G401 (cell line): ENCODE measurements at places on chromosomes 1 and 21. TPM values are rescaled to one million over a fixed set of nuclear protein-coding genes. Genes with fewer than 3 reads are reported as not detected.

Gene TSPAN2
- total RNA-seq = not detected in 2 replicates

Gene RAB13
- total RNA-seq = 18.5 and 23.4 TPM in 2 replicates

Gene DOCK7
- 24.7 and 105 TPM in 2 replicates for total RNA-seq

Gene FMO1
- 83.2 and 83.8 TPM in 2 replicates for total RNA-seq

Gene C1orf94
- total RNA-seq = not detected in 2 replicates

Gene VSIG8
- total RNA-seq = not detected in 2 replicates

Gene KRTAP13-2
- not detected in 2 replicates for total RNA-seq

Gene TMPRSS3
- not detected in 2 replicates for total RNA-seq

GRCh38 chr1:105137543-105138457 is 1388.1 kb downstream of the AMY1C start:
- peak; percentile 6 for DNase-seq

DNA sequence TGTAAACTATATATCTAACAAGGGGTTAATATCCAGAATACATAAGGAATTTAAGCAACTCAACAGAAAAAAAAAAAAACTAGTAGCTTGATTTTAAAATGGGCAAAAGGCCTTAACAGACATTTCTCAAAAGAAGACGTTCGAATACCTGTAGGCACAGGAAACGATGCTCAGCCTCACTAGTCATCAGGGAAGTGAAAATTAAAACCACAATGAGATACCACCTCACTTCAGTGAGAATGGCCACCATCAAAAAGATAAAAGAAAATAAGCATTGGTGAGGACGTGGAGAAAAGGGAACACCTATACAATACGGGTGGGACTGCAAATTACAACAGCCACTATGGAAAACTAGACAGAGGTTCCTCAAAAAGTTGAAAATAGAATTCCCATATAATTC is 37.3 kb downstream of the NPHP4 start:
- DNase-seq = no peak

DNA sequence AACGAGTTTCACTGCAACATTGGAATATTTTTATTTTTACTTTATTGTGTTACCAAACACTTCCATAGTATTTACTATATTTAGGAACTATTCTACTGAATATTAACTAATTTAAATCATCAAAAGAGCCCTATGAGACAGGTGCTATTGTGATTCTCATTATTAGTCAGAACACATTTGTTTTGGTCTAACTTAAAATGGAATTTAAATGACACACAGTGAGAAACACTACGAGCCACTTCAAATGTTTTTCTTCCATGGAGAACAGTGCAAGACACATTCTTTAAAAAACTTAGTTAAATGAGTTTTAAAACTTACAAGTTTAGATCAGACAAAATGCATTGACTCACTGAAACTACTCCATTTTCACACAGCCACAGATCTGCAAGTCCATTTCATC is 6.6 kb upstream of the TRAF3IP3 start:
- no peak for DNase-seq

- no peak for DNase-seq
Measured at GRCh38 chr1:176989754-176990153, 174.8 kb downstream of the ASTN1 start.

DNA sequence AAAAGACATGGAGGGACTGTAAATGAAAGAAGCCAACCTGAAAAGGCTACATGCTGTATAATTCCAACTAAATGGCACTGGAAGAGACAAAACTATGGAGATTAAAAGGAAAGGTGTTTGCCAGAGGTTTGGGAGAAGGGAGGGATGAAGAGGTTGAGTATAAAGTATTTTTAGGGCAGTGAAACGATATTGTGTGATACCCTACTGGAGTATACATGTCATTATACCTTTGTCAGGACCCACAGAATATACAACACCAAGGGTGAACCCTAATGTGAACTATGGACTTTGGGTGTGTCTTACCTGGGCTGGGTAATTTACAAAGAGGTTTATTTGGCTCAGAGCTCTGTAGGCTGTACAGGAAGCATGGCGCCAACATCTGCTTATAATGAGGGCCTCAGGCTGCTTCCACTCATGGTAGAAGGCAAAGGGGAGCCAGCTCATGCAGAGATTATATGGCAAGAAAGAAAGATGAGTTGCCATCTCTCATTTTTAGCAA is 73.4 kb downstream of the CD2 start:
- no peak for DNase-seq

DNA sequence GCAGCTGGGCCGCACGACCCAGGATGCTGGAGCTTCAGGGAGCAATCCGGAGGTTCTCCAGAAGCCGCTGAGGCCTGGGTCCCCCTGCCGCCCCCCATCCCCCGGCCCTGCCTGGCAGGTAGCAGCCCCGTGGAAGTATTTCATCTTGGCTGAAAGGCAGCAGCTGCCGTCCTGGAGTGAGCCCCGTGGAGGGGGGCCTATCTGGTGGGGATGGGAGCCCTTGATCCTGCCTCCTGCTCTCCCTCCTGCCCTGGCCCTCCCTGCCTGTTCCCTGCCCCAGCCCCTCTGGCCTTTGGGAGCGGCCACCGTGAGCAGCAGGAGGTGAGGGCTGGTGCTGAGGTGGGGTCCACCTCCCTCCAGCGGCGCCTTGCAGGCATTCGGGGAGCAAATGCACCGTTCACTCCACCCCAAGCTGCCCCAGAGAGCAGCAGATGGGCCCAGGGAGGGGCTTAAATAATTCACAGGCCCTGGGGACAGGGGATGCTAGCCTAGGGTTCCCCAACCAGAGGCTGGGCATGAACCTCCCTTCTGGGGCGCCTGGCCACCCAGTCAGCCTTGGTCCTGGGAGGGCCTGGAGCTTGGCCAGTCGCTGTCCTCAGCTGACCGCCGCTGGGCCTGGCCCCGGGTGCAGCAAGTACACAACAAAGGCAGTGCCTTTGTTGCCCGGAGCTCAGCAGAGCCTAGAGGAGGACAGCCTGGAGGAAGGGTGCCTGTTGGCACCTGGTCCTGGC is 23.7 kb upstream of the PLCH2 start:
- no peak for DNase-seq

DNA sequence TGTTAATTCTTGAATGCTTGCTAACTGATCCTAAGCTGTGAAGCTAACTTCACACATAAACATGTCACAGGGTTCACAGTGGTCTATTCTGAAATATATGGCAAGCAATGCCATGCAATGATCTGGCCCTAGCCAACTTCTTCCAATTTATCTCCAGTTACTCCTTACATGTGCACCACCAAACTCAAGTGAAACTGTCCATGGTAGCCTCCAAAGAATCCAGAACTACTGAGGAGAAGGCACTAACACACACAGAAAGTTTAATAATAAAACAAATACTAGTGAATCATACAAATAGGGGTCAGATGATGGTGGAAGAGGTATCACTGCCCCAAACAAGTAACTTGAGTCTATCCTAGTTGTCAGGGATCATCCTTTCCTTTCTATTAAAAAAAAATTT is 172.6 kb upstream of the RAB4A start:
- DNase-seq = no peak

DNA sequence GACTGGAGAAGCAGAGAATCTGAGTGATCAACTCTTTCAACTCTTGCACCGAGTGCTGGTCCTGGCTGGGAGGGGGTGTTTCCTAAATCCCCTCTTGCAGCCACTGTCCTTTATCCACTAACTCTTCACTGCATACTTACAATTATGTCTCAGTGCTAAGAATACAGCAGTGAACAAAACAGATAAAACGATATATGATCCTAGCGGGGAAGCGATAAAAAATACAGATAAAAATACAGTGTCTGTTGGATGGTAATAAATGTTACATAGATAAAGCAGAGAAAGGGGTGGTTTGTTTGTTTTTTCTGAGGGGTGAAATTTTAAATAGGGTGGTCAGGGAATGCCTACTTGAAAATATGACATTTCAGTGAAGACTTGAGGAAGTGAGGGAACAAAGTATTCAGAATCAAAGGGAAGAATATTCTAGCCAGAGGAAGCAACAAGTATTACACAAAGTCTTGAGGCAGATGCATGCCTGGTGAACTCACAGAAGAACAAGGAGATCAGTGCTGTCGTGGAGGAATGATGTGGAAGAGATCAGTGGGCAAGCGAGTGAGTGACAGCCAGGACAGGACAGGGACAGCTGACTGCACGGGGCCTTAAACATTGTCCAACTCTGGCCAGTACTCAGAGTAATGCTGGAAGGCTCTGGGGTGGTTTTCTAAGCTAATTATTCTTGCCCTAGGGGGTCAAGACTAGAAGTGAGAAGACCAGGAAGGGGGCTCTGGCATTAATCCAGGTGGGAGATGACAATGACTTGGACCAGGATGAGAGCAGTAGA is 110.0 kb downstream of the APP start:
- no peak for DNase-seq

GRCh38 chr1:244080343-244080929 is 29.4 kb downstream of the ZBTB18 start:
- peak; percentile 50 for DNase-seq

- DNase-seq = no peak
Measured at GRCh38 chr1:91697416-91697815, 188.5 kb downstream of the TGFBR3 start.

GRCh38 chr1:3013371-3014049 is 7.8 kb upstream of the ACTRT2 start:
- no peak for DNase-seq

DNA sequence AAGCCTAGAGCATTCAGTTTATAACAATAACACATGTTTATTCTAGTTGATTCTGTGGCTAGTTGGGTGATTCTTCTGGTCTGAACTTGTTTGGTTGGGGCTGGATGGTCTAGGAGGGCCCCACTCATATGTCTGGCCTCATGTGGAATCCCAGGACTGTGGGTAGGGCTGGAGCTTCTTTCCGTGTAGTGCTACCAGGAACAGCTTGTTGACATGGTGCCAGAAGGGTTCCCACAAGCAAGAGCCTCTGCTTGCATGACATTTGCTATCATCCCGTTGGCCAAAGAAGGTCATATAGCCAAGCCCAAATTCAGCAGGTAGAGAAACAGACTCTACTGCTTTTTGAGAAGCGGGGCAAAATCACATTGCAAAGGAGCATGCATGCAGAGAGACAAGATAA is 67.6 kb upstream of the PPP2R5A start:
- DNase-seq = no peak

- DNase-seq = no peak
Measured at GRCh38 chr1:247906504-247907047, 11.2 kb downstream of the OR2W3 start.

- DNase-seq = no peak
Measured at GRCh38 chr21:35138665-35139381, 89.7 kb upstream of the RUNX1 start.

- DNase-seq = no peak
Measured at GRCh38 chr1:170755795-170756194, 91.9 kb downstream of the PRRX1 start.
